ENCODE measurements at places on chromosomes 5 and 9.

- no peak for DNase-seq
Observed at GRCh38 chr9:121685795-121686377, 34.5 kb downstream of the DAB2IP start.

DNA sequence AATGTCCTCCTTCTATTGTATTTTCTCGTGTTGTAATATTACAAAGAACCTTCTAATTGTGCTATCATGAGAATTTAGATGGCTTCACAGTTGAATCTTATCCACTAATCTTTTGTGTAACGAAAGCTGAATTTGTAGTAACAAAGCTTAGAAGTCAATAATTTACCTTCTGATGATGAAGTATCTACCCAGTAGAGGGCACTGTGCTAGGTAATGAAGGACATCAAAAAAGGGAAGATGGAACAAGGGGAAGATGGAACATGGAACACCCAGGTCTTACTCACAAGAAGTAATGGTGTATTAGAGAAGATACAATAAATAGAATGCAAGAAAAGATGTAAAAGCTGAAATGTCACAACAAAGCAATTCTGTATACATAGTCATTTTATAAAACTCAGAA is 131.0 kb upstream of the CCNG1 start:
- no peak for DNase-seq

DNA sequence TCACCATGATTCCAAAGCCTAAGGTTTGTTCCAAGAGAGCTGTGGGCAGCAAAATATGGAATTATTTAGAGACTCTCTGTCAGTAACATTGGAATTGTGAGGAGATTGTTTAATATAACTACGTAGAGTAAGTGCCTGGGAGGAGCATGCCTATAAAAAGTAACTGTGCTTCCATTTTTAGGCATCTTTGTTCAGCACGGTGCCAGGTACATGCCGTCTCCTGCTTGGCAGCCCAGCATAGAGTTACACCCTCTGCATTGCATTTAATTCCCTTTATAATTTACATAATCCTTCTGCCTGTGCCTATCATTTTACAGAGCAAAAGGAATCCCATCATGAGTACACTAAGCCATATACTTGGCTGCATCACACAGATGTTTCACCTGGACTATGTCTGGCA is 32.1 kb upstream of the ALDH1A1 start:
- no peak for DNase-seq

DNA sequence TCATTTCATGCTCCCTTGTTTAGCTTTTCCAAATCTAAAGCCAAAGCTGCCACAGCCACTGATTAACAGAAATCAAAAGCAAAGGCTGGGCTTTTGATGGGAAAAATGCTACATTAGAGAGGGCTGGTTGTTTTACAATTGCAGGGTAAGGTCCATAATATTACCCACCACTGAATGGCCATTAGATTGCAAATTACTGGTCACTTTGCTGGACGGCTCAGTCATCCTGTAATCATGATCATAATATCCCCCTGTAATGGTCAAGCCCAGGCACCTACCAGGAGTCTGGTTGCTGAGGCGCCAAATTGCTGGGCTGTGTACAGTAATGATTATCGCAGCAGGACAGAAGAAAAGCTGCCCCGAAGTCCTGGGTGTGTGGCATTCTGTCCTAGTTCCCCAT is 286.5 kb downstream of the ZSWIM6 start:
- DNase-seq = no peak

DNA sequence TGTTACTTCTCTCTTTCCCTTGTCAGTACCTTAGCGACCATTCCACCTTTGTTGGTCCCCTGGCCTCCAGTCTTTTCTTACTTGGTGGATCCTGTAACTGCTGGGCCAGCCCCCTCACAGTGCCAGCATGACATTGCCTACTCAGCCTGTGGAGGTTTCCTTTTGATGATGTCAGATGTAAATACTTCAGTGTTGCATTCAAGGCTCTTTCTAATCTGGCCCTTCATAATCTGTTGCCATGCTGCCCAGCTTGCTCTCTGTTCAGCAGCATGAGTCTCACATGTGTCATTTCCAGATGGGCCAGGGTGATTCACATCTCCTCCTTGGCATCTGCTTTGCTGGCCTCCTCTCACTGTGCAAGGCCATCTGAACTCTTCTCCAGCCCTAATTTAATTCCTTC is 57.1 kb downstream of the MAST4 start:
- no peak for DNase-seq

- no peak for DNase-seq
Observed at GRCh38 chr9:104745852-104746251, 1.6 kb upstream of the NIPSNAP3A start.

GRCh38 chr5:104606258-104606829 is 1043.8 kb upstream of the NUDT12 start:
- DNase-seq = no peak

DNA sequence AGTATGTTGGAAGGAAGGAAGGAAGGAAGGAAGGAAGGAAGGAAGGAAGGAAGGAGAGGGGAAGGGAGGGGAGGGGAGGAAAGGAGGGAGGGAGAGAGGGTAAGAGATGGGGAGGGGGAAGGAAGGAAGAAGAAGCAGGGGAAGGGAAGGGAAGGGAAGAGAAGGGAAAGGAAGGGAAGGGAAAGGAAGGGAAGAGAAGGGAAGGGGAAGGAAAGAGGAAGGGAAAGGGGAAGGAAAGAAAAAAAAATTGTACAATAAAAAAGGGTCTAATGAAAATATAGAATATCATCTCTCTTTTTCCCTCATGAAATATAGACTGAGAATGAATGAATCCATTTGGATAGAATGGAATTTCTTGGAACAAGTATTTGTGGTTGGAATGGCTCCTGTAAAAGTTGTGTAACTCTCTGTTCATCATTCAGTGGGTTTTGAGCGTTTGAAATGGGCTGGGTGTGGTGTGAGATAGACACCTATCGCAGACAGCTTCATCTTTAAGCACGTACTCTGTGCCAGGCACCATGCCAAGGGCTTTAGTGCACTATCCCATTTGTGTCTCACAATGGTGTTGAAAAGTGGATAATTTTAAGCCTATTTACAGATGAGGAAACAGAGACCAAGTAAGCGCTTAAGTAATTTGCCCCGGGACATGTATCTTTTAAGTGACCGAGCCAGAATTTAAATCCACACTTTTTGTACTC is 11.6 kb upstream of the PAPPA start:
- no peak for DNase-seq

- DNase-seq = no peak
Observed at GRCh38 chr5:14706615-14707021, 42.1 kb downstream of the OTULIN start.

- DNase-seq = no peak
Observed at GRCh38 chr5:100790170-100790665, 112.9 kb downstream of the ST8SIA4 start.

GRCh38 chr5:102511666-102512065 is 12.9 kb upstream of the SLCO6A1 start:
- DNase-seq = no peak

- no peak for DNase-seq
Observed at GRCh38 chr9:37996819-37997217, 72.2 kb downstream of the SHB start.

GRCh38 chr9:134149380-134149779 is 13.5 kb downstream of the WDR5 start:
- no peak for DNase-seq

GRCh38 chr5:115855959-115856358 is 14.2 kb downstream of the AP3S1 start:
- no peak for DNase-seq

DNA sequence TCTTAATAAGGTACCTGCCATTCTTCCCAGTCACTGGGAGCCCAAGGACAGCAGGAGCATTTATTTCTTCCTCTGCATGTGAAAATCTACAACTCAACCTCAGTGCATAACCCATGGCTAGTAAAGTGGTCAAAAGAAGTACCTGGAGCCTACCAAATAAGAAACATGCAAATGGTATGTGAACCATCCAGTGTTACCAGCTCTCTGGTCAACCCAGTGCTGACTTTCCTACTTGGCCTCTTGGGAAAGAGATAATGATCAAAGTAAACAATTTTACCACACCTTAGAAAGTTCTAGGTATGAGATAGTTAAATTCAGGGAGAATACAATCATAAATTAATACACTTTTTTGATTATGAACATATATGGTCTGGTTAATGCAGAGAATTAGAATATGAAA is 325.6 kb downstream of the ENC1 start:
- no peak for DNase-seq

DNA sequence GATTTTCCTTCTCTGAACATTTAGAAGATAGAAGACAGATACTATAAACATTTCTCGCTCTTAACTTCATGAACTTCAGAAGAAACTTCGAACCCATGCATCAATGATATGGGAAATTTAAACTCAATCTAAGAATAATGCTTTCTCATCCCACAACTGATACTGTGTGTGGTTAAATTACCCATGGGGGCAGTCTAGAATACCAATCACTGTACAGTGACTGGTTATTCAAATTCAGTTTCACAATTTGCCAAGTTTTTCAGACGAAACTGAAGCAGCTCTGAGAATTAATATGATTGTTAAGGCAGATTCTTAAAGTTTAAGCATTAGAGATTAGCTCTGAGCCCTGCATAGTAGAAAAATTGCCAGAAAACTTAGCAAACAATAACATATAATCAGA is 431.0 kb downstream of the SH3GL2 start:
- no peak for DNase-seq

DNA sequence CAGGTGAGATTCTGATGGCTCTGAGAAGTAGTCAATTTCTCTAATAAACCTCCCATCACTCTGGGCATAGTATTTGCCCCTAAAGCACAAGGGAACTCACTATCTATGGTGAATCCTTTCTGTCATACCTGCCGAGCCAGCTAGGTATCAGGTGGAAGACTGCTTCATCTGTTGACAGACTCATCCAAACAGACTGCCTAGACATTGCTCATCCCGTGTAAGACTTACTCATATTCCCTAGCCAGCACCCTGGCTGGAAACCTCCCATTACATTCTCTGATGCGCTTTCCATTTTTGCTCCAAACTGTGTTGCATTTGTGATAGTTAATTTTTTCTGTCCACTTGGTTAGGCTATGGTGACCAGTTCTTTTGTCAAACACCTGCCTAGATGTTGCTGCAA is 595.9 kb downstream of the DNAH5 start:
- no peak for DNase-seq

- no peak for DNase-seq
Observed at GRCh38 chr9:135948446-135948845, 12.7 kb downstream of the UBAC1 start.

DNA sequence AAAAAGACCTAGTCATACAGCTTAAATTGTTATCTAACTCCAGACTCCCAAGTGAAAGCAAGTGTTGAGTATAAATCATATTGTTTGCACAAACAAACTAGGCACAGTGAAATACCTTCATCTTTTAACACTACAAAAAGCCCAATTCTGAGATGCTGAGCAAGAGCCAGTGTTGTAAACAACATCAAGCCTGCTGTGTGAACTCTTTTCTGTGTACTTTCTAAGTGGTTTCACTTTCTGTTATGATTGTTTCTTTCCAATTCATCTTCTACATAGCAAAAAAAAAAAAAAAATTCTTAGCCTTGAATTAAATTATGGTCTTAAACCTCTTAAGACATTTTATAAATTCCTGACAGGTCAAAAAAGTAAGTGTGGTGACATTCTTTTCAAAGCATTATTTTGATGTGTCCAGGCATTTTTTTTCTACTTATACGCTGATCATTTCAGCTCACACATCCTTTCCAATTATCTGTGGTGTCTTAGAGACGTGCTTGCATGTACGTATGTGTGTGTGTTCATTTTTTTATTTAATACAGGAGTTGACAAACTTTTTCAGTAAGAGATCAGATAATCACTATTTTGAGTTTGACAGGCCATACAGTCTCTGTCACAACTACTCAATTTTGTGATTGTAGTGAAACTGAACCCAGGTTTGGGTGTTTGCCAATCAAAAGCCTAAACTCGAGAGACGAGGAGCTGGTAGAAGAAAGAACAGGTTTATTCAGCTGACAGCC is 556.1 kb downstream of the CDH9 start:
- no peak for DNase-seq

DNA sequence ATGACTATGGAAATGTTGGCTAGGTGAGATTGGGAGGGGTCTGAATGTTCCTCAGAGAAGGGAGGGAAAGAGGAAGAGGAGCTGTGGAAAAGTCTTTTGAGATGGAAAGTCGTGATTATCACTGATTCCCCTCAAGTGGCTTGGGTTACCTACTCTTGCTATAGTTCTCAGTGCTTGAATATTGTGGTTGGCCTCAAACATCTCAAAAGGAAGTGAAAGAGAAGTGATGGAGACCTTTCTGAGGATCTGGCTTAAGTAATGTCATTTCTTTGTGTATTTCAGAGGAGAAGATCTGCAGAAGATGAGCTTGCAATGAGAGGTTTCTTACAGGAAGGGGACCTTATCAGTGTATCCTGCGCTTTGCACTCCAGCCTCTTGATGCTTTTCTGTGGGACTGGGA is 5.5 kb downstream of the EXOSC2 start:
- DNase-seq = no peak

GRCh38 chr5:77560677-77561263 is 68.7 kb upstream of the WDR41 start:
- DNase-seq = peak; percentile 59

GRCh38 chr9:133962341-133962740 is 29.8 kb downstream of the VAV2 start:
- no peak for DNase-seq

GRCh38 chr5:10455277-10455670 is 13.6 kb downstream of the ROPN1L start:
- no peak for DNase-seq

GRCh38 chr9:34507966-34508365 is 14.8 kb downstream of the ENHO start:
- DNase-seq = no peak

- no peak for DNase-seq
Observed at GRCh38 chr9:116101516-116101915, 52.1 kb upstream of the PAPPA start.

GRCh38 chr9:7407246-7407645 is 392.3 kb downstream of the DMAC1 start:
- DNase-seq = no peak

DNA sequence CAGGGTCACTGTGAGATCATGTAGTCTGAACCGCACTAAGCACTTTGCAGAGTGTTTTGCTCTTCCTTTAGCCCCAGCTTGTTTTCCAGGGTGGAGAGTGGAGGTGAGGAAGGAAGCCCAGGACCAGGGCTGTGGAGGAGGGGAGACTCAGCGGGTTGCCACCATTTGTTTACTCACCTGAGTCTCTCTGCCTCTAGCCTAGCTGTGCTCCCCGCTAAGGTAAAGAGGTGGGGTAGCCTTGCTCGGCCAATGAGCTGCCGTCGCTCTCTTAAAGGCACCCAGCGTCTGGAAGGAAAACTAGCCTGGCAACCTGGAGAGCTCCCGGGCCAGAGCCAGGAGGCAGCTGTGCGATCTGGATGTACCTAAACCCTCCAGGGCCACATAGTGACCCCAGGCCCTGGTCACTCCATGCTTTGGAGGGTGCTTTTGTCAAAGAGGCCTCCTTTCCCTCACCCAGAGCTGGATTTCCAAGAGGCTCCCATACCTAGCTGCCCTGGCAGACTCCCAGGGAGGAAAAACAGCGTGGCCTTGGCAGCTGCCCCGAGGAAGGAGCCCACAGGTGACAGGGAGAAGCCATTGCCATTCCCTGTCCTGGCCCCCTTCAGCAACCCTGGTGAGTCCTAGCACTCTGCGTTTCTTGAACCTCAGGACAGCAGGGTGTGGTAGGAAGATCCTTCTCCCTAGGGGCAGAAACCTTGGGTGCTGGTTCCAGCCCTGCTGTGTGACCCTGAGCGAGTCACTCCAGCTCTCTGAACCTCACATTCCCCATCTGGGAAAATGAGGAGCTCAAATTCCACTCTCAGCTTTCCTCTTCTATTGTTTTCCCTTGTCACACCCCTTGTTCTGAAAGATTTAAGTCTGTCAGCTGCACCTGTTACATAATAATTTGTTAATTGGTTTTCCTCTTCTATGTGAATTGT is 42.4 kb upstream of the LARP1 start:
- peak; percentile 15 for DNase-seq

GRCh38 chr5:170151097-170151831 is 45.6 kb downstream of the FOXI1 start:
- DNase-seq = peak; percentile 18

Data from left kidney (tissue), 8 donors.